ENCODE measurements at places on chromosomes 16 and 17.
A peak's percentile ranks its signal among the peaks of the same experiment; 100 is the strongest.

- no peak for DNase-seq
Measured at GRCh38 chr17:80023481-80024205, 12.0 kb downstream of the TBC1D16 start.

DNA sequence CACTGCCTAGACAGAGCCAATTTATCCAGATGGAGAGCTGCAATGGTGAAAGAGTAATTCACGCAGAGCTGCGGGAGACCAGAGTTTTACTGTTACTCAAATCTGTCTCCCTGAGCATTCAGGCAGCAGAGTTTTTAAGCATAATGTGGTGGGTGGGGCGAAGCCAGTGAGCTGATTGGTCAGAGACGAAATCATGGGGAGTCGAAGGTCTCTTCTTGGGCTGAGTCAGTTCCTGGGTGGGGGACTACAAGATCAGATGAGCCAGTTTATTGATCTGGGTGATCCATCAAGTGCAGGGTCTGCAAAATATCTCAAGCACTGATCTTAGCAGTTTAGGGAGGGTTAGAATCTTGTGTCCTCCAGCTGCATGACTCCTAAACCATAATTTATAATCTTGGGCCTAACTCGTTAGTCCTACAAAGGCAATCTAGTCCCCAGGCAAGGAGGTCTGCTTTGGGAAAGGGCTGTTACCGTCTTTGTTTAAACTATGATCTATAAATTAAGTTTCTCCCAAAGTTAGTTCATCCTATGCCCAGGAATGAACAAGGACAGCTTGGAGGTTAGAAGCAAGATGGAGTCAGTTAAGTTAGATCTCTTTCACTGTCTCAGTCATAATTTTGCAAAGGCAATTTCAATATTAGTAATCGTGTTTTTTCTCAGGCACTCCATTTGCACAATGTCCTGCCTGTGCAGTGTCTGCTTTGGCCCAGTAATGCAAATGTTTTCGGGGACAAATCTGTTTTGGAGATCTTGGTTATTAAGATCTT lies 27.0 kb downstream of the PIGL start:
- no peak for DNase-seq

DNA sequence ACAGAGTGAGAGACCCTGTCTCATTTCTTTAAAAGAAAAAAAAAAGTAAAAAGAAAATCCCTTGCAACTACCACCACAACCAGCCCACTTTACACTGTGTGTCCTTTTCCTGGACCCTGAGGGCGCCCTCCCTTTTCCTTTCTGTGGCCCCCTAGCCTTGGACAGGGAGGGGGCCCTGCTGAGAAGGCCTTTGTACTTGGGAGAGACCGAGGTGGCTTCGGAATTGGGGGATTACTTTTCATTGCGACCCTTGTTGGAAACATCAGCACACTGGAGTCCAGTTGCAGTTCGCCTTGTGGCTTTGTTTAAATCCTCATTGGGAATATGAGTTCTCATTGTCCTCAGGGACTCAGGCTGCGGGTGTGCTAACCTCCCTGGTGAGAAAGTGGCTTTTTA lies 9.4 kb upstream of the DNASE1 start:
- no peak for DNase-seq

DNA sequence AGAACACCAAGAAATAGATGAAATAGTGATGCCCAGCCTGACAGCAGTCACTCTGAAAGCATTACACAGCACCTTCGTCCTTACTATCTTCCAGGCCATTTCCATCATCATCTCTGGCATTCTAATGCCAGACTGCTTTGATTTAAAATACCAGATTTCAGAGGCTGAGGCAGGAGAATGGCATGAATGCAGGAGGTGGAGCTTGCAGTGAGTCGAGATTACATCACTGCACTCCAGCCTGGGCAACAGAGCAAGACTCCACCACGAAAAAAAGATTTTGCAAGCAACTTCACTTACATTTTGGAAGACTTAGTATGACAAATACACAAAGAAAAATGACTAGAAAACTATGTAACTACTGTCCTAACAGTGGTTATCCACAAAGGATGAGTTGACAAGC lies 244.0 kb downstream of the CPPED1 start:
- DNase-seq = no peak

GRCh38 chr17:57004944-57005579 lies 27.1 kb downstream of the SCPEP1 start:
- DNase-seq = peak; percentile 65

DNA sequence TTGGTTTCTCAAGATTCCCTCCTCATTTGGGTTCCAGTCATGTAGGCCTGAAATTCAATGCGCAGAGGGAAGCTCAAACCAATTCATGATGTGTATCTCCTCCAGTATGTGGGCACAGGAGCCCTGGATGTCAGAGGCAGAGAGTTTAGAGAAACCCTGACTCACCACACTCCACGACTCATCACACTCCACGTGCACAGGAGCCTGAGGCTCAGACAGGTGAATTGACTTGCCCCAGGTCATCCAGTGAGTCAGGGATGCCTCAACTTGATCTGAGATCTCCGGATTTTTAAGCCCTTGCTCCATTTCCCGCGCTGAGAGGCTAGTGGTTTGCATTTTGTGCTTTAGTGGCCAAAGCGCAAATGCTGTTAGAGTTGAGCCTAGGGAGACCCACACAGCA lies 183.9 kb downstream of the HAPSTR1 start:
- DNase-seq = no peak

DNA sequence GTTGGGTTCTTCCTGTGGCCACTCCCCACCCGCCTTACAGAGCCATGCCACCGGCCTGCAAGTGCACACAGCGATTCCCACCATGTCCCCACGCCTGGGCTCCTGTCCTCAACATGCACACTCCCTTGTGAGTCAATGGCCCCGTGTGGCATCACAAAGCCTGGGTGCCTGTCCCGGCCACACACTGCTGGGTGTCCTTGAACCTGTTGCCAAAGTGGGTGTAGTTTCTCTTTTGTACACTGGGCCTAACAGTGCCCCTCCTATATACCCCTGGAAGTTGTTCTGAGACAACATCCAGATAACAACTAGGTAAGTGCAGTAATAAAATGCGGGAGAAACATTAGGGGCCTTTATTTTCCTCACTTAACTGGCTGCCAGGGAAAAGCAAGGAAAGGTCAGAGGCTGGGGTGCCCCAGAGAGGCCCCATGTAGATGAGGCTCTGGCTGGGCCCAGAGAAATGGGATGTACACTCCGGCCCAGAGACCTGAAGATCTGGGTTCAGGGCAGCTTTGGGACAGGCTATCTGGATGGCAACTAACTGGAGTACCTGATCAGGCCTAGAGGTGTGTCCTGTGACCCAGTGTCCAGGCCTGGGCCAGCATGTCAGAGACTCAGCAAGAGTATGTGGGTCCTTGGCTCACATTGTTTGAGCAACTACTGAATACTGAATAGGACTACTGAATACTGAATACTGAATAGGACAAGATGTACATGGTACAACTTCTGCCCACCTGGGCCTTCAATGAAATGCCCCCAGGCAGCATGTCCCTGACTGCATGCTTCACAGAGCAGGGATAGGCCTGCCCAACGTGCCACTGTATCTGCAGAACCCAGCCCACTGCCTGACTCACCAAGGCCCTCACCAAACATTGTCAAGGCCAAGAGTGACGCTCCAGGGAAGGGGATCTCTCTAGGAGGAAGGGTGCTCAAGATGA lies 8.3 kb downstream of the ABCC3 start:
- DNase-seq = no peak

DNA sequence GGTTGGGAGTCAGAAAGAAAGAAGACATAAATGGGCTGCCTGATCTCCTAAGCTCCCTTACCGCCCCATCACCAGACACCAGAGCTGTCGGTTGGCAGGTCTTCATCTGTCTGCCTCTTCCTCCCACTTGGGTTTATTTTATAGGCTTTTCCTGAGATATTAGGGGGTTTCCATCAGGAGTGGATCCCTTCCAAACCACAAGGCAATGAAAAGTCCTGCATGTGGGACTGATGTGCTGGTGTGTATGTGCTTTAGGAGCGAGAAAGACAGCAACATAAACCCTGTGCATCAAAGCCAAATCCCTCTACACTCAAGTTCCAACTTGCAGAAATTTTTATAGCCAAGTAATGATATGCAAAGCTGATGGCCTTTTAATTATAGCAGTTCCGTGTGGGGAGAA lies 389.5 kb downstream of the SLC39A11 start:
- no peak for DNase-seq

DNA sequence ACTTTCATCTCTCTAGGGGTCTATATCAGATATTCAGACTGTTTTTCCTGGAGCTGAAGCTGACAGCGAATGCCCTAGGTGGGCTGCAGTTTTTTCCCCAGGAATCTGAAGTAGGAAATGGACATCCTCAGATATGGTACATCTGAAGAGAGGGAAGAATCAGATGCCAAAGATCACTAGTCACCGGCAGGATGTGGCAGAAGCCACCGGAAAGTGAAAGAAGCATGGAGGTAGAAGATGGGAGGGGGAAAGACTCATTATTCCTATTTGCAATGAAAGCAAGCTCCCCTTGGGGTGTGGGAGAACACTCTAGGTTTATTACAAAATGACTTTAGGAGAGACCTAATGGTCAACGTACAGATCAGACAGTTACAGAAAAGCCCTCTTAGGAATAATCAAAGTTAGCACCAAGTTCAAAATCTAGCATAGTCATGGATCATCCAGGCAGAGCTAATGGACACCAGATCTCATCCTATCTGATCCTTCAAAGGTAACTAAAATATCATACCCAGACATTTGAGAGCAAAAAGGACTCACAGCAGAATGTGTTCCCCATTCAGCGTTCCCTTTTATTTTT lies 110.7 kb downstream of the HS3ST3A1 start:
- DNase-seq = no peak

GRCh38 chr17:79532107-79532790 lies 78.6 kb downstream of the RBFOX3 start:
- no peak for DNase-seq

GRCh38 chr16:17056666-17057065 lies 414.1 kb downstream of the XYLT1 start:
- no peak for DNase-seq

- no peak for DNase-seq
Measured at GRCh38 chr16:7423434-7424044, 90.9 kb downstream of the RBFOX1 start.

- no peak for DNase-seq
Measured at GRCh38 chr17:2856727-2857126, 60.5 kb downstream of the RAP1GAP2 start.

DNA sequence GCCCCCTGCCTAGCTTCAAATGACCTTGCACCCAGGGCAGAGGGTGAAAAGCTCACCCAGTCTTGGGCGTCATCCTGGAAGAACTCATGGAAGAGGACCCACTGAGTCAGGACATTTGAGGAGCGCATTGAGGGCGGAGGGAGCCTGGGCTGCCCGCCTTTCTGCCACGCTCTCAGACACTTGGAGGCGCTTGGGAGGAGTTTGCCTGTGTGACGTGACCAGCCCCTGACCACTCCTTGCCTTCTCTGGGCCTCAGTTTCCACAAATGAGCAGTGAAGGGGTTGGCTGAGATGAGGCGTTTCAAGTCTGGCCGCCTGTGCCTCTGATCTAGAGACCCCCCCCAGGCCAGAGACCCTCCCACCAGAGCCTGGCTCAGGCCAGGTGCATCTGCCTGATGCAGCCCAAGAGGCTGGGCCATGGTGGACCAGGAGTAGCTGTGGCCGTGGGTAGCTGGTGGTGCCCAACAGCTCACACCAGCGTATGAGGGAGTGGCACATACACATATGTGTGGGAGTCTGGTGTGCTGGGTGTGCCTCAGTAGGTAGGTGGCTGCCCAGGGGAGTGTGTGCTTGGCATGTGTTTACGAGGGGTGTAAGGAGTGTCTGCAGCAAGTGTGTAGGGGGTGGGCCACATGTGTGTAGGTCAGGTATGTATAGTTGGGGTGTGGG lies 80.2 kb upstream of the TOB1 start:
- DNase-seq = no peak

- DNase-seq = no peak
Measured at GRCh38 chr17:46270032-46270431, 24.9 kb upstream of the LRRC37A start.

GRCh38 chr17:42980766-42981397 lies 517 bp downstream of the RUNDC1 start:
- DNase-seq = peak; percentile 90

DNA sequence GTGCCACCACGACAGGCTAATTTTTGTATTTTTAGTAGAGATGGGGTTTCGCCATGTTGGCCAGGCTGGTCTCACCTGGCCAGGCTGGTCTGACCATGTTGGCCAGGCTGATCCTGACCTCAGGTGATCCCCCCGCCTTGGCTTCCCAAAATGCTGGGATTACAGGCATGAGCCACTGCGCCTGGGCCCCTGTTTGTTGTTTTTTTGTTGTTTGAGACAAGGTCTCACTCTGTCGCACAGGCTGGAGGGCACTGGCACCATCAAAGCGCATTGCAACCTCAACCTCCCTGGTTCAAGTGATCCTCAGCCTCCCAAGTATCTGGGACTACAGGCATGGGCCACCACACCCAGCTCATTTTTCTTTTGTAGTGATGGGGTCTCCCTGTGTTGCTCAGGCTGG lies 43.7 kb upstream of the TAOK1 start:
- DNase-seq = no peak

DNA sequence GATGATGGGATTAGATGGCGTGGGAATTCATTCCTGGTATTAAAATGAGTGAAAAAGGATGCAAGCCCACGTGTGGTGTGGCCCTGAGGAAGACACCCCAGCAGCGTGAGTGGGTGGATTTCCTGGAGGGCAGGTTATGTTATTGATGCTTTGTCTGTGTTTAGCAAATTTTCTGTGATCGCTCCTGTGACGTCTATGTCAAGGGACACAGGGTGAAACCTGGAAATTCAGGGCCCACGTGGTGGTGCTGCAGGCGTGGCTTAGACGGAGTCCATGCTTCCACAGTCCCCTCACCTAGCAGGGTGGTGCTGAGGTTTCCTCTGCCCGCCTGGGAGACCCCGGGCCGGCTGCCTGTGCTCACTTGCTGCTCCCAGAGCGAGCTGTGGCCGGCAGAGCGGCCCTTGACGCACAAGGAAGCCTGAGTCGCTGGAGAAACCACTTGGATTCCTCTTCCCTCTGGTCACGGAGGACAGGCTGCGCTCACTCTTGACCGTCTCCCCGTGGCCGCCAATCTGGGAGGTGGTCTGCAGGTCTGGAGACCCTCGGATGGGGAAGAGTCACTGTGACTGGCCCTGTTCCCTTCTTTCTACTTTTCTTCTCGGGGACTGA lies 23.4 kb downstream of the BAIAP2 start:
- no peak for DNase-seq

DNA sequence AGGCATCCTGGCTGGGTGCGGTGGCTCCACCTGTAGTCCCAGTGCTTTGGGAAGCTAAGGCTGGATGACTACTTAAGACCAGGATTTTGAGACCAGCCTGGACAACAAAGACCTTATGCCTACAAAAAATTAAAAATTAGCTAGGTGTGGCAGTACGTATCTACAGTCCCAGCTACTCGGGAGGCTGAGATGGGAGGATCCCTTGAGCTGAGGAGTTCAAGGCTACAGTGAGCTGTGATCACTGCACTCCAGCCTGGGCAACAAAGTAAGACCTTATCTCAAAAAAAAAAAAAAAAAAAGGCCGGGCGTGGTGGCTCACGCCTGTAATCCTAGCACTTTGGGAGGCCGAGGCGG lies 6.1 kb downstream of the MVP start:
- DNase-seq = no peak

Measured in Karpas-422 (cell line).